ENCODE measurements at places on chromosomes 12 and 14.
A peak's percentile ranks its signal among the peaks of the same experiment; 100 is the strongest.

GRCh38 chr14:48243900-48244299, 568.5 kb upstream of the MDGA2 start:
- no peak for DNase-seq

- no peak for DNase-seq
These were observed 15.4 kb upstream of the SCAF11 start for GRCh38 chr12:46005823-46006222.

DNA sequence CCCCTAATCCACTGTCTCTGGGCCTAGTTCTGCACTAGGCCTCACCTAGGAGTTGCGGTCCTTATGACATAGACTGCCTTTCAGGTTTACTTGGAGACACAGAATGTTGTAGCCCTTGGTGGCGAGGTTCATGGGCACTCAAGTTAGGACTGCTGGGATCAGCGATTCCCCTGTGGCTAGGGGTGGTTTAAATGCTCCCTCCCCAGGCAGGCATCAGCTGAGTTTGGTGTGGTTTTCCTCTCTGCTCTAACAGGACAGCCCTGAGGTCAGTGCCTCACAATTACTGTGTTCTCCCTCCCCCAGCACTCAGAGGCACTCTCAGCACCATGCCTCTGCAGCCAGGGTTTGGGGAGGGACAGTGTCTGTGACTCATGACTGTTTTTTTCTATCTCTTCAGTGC, 22.2 kb upstream of the RDH16 start:
- DNase-seq: no peak

DNA sequence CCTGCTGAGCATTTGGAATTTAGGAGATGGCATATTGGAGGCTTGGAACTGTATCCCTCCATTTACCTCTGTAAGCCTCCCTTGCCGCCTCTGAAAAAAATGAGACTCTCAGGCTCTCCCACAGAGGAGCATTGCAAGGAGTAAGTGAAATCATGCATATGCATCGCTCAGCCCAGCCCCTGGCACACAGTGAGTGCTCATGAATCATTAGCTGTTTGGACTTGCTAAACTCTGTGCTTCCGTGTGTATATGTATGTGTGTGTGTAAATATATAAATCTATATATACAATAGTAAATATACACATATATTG, 17.1 kb upstream of the TBX3 start:
- DNase-seq: no peak

- DNase-seq: no peak
These were observed 305.3 kb downstream of the MED13L start for GRCh38 chr12:115972241-115972640.

DNA sequence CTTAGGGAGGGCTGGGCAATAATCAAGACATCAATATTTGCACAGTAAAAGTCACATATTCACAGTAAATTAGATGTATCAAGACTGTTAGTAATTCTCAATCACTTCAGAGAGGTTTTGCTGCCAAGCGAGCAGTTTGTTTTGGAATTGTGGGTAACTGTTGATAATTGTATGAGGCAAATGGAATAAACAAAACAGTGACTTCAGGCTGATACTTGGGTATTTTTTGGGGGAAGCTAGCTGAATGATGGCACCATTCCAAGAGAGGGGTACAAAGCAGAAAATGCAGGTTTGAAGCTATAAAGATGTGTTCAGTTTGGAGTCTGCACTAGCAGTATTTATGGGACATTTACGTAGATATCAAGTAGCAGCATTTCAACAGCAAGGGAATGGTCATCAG, 232.8 kb upstream of the ATP2B1 start:
- no peak for DNase-seq

- no peak for DNase-seq
These were observed 12.2 kb upstream of the PLEKHG7 start for GRCh38 chr12:92690601-92691000.

GRCh38 chr12:6364044-6364374, 11.4 kb downstream of the SCNN1A start:
- DNase-seq: no peak

- no peak for DNase-seq
These were observed 39.7 kb downstream of the LRIG3 start for GRCh38 chr12:58880639-58881038.

- DNase-seq: no peak
These were observed 964 bp upstream of the SERPINA4 start for GRCh38 chr14:94560291-94560665.

- DNase-seq: no peak
These were observed 30.7 kb downstream of the VWF start for GRCh38 chr12:6093764-6094163.

- peak; percentile 74 for DNase-seq
These were observed 176.7 kb downstream of the PAH start for GRCh38 chr12:102740141-102740955.

GRCh38 chr12:8108808-8109398, 14.5 kb upstream of the CLEC4A start:
- peak; percentile 72 for DNase-seq

- DNase-seq: no peak
These were observed 42.2 kb downstream of the SLC17A8 start for GRCh38 chr12:100399095-100399494.

DNA sequence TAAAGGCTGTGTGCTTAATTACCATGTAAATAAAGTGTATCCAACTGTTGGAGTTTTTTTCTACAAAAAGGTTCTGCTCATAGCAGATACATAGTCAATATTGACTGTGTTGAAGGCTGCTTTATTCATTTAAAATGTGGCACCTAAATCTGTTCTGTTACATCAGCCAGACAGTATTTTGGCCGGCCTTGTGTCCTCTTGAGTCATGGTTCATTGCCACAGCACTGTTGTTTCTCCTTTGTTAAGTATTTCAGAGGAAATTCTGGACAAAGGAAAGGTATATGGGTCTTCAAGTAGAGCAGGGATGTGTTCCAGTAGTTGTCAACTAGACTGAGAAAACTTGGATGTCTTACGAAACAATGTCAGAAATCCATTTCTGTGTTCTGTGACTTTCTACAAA, 95.5 kb downstream of the SLC38A6 start:
- peak; percentile 76 for DNase-seq

DNA sequence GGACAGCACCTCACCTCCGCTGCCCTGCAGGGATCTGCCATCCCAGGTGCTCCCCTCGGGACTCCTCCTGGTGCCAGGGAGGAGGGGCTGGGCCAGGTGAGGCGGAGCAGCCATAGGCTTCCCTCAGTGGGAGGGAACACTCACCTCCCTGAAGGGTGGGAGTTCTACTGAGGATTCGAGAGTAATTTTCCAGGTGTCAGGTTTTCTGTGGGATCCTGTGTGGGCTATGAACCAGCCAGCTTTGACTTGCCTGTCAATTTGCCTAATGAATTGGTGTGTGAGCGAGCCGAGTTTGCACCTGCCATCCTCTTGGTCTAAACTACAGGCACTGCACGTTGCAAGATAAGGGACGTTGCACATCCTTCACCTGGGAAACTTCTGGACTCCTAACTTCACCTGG, 50.3 kb downstream of the NOC4L start:
- DNase-seq: no peak
